Osteocyte (in vitro differentiated cells): ENCODE measurements at places on chromosomes 7 and 10. TPM values are rescaled to one million over a fixed set of nuclear protein-coding genes. Genes with fewer than 3 reads are reported as not detected.

- no peak overlapping the region for H3K27ac ChIP-seq
- peaks cover 3% of the 10 kb centered on the region for H3K4me1 ChIP-seq
- DNase-seq: no peak
These were observed 14.7 kb upstream of the HABP2 start for GRCh38 chr10:113538151-113538550.

DNA sequence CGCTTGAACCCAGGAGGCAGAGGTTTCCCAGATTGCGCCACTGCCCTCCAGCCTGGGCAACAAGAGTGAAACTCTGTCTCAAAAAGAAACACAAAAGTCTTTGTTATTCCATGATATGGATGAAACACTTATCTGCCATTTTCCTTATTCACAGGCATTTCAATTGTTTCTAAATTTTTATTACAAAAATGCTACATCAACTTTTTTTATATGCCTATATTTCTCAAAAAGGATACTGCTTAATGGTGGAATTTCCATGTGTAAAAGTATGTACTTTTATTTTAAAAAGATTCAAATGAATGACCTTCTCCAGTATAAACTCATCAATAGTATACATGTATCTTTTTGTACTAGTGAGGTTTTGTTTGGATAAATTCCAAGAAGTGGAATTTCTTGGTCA lies 41.9 kb upstream of the STMP1 start:
- peaks cover 15% of the 10 kb centered on the region for H3K4me1 ChIP-seq
- H3K27me3 ChIP-seq: no peaks in the 10 kb centered on the region
- H3K27ac ChIP-seq: peak overlapping the region; percentile 63
- H3K36me3 ChIP-seq: peaks cover 25% of the 10 kb centered on the region

DNA sequence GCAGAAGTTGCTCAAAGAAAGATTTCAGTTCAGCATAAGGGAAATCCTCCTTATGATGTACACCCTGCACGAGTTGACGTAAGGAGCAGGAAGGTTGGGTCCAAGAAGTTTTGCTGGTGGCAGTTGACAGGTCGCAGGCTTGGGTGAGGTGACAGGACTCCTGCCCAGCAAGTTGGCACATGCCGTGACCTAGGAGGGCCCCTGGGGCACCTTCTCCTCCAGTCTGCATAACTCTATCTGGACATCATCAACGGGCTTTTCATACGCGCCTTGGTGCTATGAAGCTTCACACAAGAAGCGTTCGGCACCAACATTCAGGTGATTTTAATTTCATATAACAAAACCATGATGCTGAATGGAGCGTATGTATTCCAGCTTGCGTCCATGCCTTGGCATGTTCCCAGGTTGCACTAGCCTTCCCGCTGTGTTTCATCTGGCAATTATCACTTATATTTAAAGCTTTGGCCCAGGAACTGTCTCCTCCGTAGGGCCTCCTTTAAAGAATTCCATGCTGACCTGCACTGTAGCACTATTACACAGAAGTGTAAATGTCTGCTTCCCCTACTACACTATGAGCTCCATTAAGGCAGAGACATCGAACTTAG lies 651.6 kb upstream of the FOXK1 start:
- H3K36me3 ChIP-seq: no peaks in the 10 kb centered on the region
- no peaks in the 10 kb centered on the region for H3K27me3 ChIP-seq
- H3K4me3 ChIP-seq: no peak overlapping the region
- H3K4me1 ChIP-seq: no peaks in the 10 kb centered on the region
- peak; percentile 73 for DNase-seq

DNA sequence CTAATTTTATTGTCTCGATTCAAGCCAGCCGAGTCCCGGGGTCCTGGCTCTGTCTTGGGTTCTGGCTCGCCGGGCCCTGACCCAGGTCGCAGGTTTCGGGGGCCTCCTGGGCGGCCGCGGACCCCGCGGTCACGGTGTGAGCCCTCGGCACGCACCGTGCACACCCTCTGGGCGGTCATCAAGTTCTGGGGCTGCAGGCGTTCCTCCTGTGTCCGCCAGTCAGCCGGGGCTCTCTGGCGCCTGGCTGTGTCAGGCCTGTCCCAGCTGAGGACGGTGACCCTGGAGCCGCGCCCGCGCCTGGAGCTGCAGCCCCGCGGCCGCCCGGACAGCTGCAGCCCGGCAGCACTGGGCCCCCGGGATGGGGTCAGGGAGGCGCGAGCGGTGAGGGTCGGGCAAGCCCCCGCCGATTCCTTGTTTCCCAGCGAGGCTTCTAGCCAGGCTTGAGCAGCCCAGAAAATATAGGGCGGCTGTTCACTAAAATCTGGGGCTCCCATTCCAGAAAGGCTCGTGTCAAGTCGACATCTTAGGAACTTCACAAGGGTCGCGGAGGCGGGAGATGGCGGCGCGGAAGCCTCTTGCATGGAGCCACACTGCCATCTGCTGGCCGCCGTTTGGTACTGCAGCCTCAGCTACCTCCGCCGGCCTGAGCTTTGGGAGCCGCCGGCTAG lies 4.2 kb upstream of the HOXA7 start:
- H3K4me3 ChIP-seq: peak overlapping the region; percentile 66
- peaks cover 7% of the 10 kb centered on the region for H3K4me1 ChIP-seq
- peak; percentile 93 for DNase-seq
- H3K27me3 ChIP-seq: peaks cover 84% of the 10 kb centered on the region

DNA sequence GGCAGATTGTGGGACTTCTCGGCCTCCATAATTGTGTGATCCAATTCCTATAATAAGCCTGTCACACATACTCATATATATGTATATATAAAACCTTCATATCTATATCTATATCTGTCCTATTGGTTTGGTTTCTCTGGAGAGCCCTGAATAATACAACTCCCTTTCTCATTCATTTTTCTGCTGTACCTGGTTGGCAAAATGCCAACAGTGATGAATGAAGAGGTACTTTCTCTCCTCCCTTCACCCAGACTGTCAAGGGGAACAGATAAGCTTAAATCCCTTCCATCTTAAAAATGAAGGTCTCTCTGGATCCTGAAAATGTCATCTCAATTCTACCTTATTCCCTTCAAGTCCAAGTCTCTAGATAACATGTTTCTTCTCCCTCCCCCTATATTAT lies 60.3 kb upstream of the FOXP2 start:
- H3K27ac ChIP-seq: no peak overlapping the region
- H3K4me1 ChIP-seq: peaks cover 9% of the 10 kb centered on the region
- H3K36me3 ChIP-seq: peaks cover 2% of the 10 kb centered on the region
- H3K27me3 ChIP-seq: no peaks in the 10 kb centered on the region
- no peak overlapping the region for H3K4me3 ChIP-seq

DNA sequence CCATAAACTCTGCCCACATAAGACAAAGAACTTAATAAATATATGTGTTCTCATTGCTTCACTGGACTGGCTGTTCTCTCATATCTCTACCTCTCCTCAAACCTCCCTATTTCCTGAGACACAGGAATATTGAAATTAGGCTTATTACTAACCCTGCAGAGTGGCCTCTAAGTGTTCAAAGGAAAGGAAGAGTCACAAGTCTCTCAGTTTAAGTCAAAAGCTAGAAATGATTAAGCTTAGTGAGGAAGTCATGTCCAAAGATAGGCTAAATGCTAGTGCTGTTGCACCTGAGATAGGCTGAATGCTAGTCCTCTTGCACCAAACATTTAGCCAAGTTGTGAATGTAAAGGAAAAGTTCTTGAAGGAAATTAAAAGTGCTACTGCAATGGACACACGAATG lies 41.1 kb downstream of the GNAI1 start:
- peaks cover 34% of the 10 kb centered on the region for H3K4me1 ChIP-seq
- H3K4me3 ChIP-seq: no peak overlapping the region
- no peak for DNase-seq

GRCh38 chr10:54203401-54203800 lies 597.6 kb downstream of the PCDH15 start:
- no peak overlapping the region for H3K27ac ChIP-seq
- no peak for DNase-seq
- H3K27me3 ChIP-seq: no peaks in the 10 kb centered on the region

DNA sequence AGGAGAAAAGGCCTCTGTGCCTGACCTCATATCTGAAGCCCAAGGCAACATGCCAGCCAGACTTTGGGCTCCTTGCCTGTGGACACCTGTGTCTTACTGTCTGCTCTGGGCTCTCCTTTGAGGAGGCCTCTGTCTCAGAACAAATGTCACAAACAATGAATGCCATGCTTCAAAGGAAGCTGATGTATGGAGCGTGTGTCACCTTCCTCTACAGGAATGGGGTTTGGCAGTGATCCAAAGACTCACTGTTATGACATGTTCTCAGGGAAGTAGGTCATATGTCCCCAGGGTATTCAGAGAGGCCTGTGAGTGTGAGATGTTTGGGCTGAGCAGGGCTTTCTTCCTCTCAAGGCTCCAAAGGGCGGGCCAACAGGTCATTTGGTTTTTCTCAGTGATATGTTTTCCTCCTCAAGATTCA lies 38.4 kb downstream of the PTPRE start:
- peaks cover 4% of the 10 kb centered on the region for H3K27me3 ChIP-seq
- DNase-seq: no peak
- H3K4me3 ChIP-seq: no peak overlapping the region
- peaks cover 1% of the 10 kb centered on the region for H3K36me3 ChIP-seq
- H3K27ac ChIP-seq: no peak overlapping the region

GRCh38 chr7:98251231-98251600 lies 816 bp downstream of the TECPR1 start:
- peaks cover 28% of the 10 kb centered on the region for H3K4me1 ChIP-seq
- peak overlapping the region; percentile 97 for H3K4me3 ChIP-seq
- no peak for DNase-seq
- peaks cover 8% of the 10 kb centered on the region for H3K36me3 ChIP-seq
- peak overlapping the region; percentile 92 for H3K27ac ChIP-seq

- H3K4me3 ChIP-seq: no peak overlapping the region
- H3K27ac ChIP-seq: no peak overlapping the region
- H3K4me1 ChIP-seq: peaks cover 17% of the 10 kb centered on the region
- no peaks in the 10 kb centered on the region for H3K27me3 ChIP-seq
- no peak for DNase-seq
- H3K36me3 ChIP-seq: peaks cover 20% of the 10 kb centered on the region
These were observed 10.7 kb downstream of the DGKI start for GRCh38 chr7:137836113-137836509.

DNA sequence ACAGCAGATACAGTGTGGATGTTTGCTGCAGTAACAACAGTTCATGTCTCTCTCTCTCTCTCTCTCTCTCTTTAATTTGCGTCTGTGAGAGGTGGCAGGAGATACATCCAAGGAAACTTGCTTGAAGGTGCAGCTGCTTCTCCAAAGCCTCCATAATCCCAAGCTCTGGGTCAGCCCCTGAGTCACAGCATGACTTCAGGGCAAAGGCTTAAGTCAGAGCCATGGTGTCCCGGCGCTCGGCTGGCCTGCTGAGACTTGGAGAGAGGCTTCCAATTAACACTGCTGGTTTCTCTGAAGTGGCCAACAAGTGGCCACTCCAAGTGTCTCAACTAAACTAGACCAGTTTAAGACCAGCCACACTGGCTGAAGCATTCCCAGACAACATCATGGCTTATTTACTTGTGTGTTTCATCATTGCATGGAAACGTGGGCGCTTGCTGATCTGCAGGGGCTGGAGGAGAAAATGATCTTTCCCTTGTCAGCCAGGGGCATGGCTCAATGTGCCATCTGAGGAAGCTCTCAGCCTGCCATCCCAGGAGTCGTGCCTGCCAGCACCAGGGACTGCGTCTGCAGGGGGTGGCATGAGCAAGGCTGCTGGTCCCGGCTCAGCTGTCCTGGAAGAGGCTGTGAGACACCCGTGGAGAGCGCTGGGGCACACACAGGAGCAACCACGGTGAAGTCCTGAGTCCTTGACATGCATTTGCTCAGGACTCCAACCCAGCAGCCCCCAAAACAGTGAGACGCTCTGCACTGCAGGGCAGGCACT lies 254.2 kb downstream of the COBL start:
- peak; percentile 68 for DNase-seq

- H3K4me1 ChIP-seq: no peaks in the 10 kb centered on the region
- no peaks in the 10 kb centered on the region for H3K27me3 ChIP-seq
- H3K36me3 ChIP-seq: no peaks in the 10 kb centered on the region
- H3K27ac ChIP-seq: no peak overlapping the region
- H3K4me3 ChIP-seq: no peak overlapping the region
These were observed 67.1 kb downstream of the TMEM130 start for GRCh38 chr7:98802781-98803110.

Gene MYOZ1
- total RNA-seq: 0.59 and 0.78 TPM in 2 replicates

Gene AZGP1
- not detected in 2 replicates for total RNA-seq

Gene UCMA
- not detected in 2 replicates for total RNA-seq
